ENCODE measurements at places on chromosomes 16 and 17. TPM values are rescaled to one million over a fixed set of nuclear protein-coding genes. Genes with fewer than 3 reads are reported as not detected.

DNA sequence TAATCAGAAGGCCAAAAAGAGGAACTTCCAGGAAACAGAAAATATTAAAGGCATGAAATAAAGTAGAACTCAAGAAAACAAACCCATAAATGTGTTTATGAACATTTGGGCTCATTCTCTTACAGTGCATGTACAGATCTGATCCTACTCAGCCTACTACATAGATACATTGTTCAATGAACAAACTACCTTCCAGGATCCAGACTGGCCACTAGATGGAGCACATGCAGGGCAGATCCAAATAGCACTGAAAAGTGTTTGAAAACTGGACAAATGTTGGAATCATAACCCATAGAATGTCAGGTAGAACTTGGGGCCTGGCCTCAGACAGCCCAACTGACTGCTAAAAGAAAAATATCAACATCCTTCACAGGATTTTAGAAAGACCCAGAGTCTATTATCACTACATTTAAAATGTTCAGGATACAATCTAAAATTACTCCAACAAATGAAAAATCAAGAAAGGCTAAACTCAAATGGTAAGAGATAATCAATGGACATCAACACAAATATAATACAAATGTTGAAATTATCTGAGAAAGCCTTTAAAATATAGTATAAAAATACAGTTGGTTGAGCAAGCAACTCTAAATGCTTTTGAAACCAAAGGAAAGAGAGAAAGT is 122.4 kb upstream of the NUDT7 start:
- no peak overlapping the region for H3K27ac ChIP-seq
- no peaks in the 10 kb centered on the region for H3K27me3 ChIP-seq
- DNase-seq = peak; percentile 56
- no peaks in the 10 kb centered on the region for H3K36me3 ChIP-seq
- H3K4me1 ChIP-seq = peaks cover 13% of the 10 kb centered on the region
- H3K4me3 ChIP-seq = no peak overlapping the region

DNA sequence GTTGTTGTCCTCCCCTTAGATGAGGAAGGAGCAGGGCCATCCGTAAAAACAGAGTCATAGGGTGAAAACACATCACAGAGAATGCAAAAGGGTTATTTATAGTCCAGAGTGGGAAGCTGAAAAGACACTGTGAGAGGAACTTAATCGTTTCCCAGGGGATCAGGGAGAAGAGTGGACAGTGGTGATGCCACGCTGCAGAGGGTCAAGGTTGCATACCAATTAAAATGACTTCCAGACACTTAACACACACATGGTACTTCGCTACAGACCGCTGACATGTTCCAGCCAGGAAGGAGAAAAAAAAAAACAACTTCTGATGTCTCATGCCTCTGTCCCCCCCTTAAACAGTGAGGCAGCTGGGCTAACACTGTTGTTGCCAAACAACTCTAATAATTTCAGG is 713.8 kb upstream of the RBFOX1 start:
- H3K27ac ChIP-seq = no peak overlapping the region
- H3K36me3 ChIP-seq = no peaks in the 10 kb centered on the region
- no peaks in the 10 kb centered on the region for H3K4me1 ChIP-seq

DNA sequence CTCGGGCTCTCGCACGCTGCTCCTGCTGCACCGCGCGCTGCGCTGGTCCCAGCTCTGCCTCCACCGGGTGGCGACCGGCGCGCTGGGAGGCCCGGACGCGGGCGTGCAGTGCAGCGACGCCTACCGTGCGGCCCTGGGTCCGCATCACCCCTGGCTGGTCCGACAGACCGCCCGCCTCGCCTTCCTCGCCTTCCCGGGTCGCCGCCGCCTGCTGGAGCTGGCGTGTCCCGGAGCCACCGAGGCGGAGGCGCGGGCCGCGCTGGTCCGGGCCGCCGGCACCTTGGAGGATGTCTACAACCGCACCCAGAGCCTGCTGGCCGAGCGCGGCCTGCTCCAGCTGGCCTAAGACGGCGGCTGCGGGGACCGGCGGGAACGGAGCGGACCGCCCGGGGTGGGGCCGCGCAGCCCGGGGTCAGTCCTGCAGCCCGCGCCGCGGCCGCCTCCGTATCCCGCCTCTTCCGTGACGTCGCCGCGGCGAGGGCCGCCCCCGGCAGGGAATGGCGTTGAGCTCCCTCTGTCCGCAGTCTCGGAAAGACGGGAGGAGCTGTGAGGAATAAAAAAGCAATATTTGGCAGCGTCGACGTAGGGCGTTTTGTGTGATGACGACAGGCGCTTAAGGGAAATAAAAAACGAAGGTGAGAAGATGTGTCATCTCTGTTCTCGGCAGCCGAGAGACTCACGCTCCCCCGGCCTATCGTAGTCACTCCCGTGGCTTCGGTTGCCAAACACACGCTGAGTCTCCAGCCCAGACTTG is 1.4 kb downstream of the GLTPD2 start:
- H3K27me3 ChIP-seq = peaks cover 10% of the 10 kb centered on the region
- peak overlapping the region; percentile 88 for H3K4me3 ChIP-seq
- peaks cover 8% of the 10 kb centered on the region for H3K4me1 ChIP-seq
- H3K27ac ChIP-seq = no peak overlapping the region
- peak; percentile 87 for DNase-seq

Gene PHOSPHO1
- total RNA-seq = not detected

Data from endothelial cell (in vitro differentiated cells).